ENCODE measurements at places on chromosomes 12 and 14.
A peak's percentile ranks its signal among the peaks of the same experiment; 100 is the strongest.

GRCh38 chr12:15636060-15636890, 152.9 kb downstream of the EPS8 start:
- no peak for DNase-seq

DNA sequence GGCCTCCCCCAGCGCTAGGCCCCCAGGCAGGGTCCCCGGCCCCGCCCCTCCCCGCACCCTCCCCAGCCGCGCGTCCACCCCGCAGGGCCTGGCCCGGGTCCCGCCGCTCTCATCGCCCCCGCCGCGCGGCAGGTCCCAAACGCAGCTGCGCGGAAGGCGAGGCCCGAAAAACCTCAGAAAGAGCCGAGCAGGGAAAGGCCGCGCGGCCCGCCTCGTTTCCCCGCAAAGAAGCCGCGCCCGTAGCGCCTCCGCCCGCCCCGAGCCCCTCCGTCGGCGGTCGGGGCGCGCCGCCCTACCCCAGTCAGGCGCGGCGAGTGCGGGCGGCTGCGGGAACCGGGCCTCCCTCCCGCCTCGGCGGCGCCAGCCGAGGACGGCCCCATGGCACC, 324 bp downstream of the POLE start:
- no peak for DNase-seq

DNA sequence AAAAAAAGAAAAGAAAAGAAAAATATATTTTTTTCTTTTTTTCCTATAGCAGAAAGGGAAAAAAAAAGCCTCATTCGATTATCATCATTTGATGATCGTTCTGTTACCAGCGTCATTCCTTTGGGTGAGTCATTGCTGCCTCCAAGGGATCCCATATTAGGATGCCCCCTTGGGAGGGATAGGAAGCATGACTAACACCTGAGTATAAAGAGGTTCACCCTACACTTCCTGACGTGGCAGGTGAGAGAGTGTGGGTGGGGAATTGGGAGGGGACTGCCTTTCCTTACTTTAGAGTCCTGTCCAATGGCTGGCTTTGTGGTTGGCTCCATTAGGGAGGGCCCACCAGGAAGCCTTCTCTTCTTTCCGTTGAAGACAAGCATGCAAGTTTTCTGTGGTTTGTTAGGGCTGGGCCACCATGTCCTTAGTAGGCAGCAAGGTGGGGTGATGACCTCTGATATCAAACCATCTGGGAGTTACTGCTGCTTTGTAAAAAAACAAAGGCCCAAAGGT, 56.1 kb upstream of the FUT8 start:
- DNase-seq, result peak; percentile 25

DNA sequence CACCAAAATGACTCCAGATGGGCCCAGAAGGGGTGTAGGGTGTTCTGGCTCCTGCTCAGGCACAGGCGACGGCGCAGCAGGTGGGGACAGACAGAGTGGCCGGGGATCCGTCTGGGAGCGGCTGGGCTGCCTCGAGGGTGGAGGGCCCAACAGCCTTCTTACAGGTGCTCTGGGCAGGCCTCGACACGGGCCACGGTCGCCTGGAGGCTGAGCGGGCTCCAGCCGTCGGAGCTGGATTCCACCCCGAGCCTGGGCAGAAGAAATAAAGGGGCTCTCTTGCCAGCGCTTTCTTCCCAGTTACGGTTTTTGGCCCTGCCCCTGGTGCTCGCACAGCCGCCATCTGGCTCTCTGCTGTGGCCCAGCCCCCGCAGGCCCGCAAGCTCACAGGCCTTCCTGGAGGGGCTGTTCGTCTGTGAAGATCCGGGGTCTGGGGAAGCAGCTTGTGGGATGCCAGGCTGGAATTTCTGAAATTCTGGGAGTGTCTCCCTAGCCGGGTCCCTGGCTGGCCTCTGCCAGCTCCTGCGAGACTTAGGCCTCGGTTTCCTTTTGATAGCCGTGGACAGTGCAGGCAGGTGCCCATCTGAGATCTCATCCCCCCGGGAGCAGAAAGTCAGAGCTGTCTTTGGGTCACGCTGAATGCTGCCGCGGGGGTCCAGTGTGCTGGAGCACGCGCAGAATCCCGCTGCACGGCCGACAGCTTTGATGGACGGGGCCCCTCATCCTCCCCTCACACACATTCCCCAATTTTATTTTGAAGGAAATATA, 122.7 kb downstream of the PAPOLA start:
- DNase-seq, result no peak

- DNase-seq, result peak; percentile 18
These were observed 15.0 kb upstream of the MANSC4 start for GRCh38 chr12:27794818-27795584.

- DNase-seq, result no peak
These were observed 324.5 kb downstream of the PCNX1 start for GRCh38 chr14:71231521-71232393.

DNA sequence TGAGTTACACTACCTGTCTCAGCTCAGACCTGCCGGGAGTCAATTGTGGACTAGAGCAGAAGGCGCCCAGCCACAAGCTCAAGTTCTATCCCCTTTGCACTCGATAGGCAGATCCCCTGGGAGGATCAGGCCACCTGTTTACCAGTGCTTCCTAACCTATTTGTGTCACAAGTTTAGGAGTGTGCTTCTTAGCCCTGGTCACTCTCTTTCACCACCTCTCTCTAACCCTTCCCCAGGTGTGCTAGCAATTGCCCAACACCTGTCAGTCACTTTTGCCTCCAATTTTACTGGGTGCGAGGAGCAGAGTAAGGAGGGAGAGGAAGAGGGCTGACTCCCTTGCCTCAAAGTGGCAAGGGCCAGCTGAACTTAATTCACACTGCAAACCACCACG, 745 bp upstream of the NAA30 start:
- DNase-seq, result no peak

DNA sequence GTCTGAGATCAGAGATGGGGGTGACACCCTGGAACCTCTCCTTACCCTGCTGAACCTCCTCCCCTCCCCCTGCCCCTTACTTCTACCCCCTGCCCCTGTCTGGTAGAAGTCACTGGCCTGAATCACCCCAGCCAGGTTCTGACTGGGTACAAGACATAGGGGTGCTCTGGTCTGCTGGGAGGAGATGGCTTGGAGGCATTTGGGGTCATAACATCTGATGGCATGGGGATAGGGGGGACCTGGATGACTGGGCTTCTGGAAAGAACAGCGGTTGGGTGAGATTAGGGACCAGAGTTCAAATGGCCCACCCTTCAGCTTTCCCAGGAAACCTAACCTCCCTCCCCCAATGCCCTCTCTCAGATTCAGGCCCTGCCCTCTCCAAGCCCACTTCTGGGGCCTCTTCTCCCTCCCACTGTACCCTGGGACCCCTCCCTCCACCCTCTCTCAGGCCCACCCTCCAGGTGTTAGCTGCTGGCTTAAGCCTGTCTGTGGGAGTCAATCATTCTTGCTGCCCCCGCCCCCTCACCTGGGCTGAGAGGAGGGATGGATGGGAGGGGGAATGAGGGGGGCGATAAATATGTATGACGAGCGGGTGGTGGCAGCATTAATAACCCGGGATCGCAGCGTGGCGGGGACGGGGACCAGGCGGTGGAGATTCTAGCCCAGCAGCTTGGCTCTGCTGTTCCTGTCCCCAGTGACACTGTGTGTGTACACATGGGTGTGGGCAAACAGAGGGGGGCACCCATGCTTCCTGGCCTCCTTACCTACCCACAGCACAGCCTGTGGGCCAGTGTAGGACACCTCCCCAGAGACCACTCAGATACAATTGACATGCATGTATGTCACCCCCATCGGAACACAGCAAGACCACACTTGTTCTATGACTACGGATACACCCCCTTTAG, 5.9 kb downstream of the NXPH4 start:
- DNase-seq, result no peak

DNA sequence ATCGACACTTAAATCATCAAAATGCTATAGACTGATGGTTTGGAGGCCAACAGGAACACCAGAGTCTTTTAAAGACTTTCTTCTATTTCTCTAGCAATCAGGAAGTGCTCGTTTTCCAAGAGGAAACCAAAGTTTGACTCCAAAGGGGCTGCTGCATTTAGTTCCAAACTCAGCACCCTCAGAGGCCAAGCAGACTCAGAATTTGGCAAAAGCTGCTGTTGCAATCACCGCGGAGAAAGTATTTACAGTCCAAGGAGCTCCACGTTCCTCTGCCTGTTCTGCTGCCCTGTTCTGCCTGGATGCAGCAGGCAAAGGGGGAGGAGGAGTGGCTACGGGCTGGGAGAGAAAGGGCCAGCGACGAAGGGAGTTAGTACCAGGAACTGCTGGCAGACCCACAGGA, 325.1 kb downstream of the BCL11B start:
- no peak for DNase-seq

DNA sequence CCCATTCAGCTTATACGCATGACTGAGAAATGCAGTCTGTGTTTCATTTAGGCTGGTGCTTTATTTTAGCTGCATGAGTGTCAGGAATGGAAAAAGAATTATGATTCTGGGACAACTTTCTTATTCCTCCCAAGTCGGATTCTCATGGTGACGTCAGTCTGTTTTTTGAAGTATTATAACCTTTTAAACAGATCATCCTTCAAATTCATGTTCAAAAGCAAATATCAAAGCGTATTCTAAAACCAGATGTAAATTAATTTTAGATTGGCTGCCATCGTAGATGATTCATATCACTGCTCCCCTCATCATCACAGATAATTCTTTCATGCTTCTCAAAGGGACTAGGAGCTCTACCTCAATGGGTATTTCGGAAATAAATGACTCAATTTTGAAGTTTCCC, 15.0 kb downstream of the FNTB start:
- no peak for DNase-seq

- no peak for DNase-seq
These were observed 10.3 kb downstream of the HNF1A start for GRCh38 chr12:120988658-120989057.

- DNase-seq, result peak; percentile 47
These were observed 127.9 kb upstream of the TMEM132D start for GRCh38 chr12:130031571-130032189.

DNA sequence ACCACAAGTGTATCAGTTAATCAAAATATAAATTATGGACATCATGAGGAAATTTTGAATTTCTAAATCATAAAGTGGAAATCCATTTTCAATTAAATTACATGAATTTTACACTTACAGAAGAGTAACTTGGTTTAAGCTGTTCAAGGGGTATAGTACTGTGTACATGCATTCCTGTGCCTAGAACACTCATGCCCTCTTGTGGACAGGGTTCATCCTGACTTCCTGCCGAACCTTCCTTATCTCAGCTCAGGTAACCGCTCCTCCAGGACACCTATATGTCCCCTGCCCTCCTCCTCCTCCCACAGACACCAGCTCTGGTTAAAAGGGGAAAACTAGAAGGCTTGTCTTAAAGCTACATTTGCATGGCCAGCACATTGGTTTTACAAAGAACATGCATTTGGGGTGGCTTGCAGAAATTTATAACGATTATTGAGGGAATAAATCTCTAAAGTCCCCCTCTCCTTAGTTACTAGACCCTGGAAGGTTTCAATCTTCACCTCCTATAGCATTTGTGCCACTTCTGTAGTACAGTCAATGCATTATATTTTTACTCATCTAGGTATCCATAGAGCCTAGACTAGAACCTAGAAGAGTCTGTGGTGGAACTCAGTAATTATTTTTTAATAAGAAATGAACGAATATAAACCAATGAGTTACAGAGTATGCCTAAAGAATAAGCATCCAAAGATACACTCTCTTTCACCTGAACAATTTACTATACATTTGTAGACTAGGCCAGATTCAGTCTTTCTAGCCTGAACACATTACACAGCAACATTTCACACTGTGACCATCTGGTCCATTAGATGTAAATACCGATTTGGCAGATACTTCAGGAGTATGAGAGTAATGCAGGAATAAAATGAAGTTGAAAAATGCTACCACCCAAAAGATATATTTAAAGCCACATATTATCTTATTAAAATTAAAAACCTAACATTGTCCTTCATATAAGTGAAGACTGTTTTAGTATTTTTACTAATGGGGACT, 345.6 kb downstream of the PAWR start:
- DNase-seq, result no peak

GRCh38 chr12:132925597-132926414, 30.3 kb downstream of the ZNF605 start:
- no peak for DNase-seq

DNA sequence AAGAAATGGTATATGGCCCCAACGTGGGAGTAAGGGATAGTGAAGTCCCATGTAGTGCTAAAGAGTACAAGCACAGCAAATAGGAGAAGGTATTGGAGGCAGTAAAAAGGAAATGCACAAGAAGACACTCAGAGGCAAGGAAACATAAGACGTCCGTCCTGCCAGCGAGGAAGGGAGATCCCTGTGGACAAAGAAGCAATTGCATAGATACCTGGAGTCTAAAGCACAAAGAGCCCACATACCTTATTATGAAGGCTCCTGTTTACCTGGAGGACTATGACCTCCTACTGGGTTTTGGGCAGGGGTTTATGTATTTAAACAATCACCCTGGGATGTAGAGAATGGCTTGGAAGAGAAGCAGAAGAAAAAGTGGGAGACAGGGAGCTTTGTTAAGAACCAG, 341.2 kb upstream of the DCN start:
- no peak for DNase-seq

GRCh38 chr12:82740129-82741000, 53.7 kb downstream of the TMTC2 start:
- DNase-seq, result no peak

GRCh38 chr12:21941506-21942376, 515 bp upstream of the ABCC9 start:
- no peak for DNase-seq
